ENCODE measurements at places on chromosomes 7 and 10. TPM values are rescaled to one million over a fixed set of nuclear protein-coding genes. Genes with fewer than 3 reads are reported as not detected.

DNA sequence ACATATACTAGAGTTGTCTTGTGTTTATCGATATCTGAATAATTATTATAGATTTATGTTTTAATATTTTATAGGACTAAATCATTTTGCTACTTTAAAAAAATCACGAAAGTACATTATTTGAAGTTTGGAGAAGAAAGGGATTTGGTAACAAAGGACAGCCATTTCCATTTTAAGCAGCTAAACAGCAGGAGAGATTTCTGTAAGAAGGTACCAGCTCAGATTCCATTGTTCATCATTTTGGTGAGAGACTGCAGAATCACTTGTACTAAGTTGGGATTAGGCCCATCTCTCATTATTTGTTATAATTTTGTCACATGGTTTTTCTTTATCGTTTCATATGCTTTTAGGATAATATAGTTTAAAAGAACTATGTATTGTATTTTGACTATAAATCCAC is 46.7 kb downstream of the PALS2 start:
- no peak for DNase-seq

- DNase-seq = no peak
Observed at GRCh38 chr7:104843198-104843597, 170.8 kb upstream of the KMT2E start.

GRCh38 chr7:154425271-154425670 is 373.1 kb downstream of the DPP6 start:
- DNase-seq = no peak

DNA sequence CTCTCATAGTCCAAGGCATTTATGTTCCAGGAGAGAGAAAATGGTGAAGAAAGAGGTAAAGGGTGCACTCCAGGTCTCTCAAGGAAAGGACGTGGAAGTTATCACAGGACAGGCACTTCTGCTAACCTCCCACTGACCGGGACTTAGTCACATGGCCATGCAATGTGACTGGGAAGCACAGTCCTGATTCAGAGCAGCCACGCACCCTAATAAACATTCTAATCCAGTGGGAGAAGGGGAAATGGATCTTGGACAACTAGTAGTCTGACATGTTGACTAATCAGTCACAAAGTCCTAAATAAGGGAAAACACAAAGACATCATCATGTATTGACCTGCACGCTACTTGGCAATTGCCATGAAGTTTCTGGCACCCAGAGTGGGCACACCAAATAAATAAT is 417.5 kb upstream of the ZMIZ1 start:
- no peak for DNase-seq

DNA sequence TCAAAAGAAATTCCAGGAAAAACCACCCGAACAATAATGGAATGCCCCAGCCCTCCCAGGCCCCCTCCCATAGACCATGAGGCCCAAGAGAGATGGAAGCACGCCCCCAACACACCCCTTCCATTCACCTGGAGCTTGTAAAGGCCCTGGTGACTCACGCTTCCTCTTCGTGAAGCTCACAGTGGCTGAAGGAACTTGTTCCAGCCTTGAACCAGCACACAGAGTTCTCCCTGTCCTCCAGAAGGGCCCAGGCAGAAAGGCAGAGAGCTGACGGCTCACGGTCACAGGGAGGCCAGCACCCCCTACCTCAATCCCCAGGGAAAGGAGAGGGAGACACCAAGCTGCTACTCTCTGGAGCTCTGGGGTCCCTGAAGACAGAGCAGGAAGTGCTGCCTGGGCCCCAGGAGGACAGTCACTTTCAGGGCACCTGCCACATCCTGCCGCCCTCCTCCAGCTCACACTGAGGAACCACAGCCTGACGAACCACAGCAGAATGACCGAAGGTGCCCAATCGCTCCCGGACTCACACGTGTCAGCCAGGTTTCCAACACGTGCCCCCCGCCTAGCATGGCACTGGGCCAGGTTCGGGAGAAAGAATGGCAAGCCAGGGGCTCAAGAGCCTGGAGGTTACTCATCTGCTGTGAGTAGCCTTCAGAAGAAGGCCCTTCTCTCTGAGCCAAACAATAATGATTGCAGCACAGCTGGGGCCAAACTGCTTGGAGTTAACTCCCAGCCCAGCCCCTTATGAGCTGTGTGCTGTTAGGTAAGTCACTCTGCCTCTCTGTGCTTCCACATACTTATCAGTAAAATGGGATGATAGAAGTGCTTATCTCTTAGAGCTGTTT is 52.8 kb downstream of the DLG5 start:
- DNase-seq = peak; percentile 20

- no peak for DNase-seq
Observed at GRCh38 chr7:2862831-2863361, 18.8 kb upstream of the GNA12 start.

Gene LRRN3
- total RNA-seq = 332 TPM

Gene LRRC18
- total RNA-seq = not detected

Gene APBB1IP
- 91.6 TPM for total RNA-seq

DNA sequence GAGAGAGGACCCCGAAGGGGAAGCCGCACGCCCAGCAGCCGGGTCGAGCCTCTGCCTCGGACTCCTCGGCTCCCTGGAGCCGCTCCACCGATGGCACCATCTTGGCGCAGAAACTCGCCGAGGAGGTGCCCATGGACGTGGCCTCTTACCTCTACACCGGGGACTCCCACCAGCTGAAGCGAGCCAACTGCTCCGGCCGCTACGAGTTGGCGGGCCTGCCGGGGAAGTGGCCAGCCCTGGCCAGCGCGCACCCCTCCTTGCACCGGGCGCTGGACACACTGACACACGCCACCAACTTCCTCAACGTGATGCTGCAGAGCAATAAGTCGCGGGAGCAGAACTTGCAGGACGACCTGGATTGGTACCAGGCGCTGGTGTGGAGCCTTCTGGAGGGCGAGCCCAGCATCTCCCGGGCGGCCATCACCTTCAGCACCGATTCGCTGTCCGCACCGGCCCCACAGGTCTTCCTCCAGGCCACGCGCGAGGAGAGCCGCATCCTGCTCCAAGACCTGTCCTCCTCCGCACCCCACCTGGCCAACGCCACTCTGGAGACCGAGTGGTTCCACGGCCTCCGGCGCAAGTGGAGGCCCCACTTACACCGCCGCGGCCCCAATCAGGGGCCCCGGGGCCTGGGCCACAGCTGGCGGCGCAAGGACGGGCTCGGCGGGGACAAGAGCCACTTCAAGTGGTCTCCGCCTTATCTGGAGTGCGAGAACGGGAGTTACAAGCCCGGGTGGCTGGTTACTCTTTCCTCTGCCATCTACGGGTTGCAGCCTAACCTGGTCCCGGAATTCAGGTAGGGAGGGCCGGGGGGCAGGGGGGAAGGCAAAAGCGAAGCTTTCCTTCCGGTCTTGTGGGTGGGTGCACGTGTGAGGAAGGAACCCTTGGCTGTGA is 973 bp downstream of the GPR158 start:
- no peak for DNase-seq

DNA sequence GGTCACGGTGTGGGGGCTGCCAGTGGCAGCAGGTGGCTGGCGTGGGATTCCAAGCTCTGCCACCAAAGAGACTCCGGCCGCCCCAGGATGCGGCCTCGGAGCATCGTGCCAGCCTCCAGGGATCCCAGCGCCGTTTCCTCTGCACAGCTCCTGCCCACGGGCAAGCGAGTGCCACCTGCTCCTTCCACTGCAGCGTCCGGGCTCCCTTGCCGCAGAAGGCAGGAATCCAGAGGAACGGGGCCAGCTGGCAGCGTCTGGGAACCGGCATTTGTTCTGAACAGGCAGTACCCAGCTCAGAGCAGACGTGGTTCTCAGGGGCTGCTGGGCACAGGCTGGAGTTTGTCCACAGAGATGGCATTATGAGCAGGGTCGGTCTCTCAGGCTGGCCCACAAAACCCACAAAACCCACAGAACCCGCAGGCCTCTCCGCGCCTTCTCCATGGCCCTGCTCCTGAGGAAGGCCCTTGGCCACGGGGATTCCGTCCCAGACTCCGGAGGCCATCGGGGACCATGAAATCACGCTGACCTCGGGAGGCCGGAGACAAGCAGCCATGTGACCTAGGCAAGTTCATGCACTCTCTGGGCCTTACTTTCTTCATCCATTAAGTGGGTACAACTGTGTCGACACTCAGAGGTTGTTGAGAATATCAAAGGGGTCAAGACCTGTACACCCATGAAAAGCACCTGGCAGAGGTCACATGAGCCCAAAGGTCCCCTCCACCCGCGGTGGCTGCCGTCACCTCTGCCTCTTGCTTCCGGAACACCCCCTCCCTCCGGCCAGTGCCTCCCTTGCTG is 72.1 kb upstream of the TNRC18 start:
- DNase-seq = no peak

- DNase-seq = no peak
Observed at GRCh38 chr7:89316584-89317251, 521.2 kb upstream of the TEX47 start.

DNA sequence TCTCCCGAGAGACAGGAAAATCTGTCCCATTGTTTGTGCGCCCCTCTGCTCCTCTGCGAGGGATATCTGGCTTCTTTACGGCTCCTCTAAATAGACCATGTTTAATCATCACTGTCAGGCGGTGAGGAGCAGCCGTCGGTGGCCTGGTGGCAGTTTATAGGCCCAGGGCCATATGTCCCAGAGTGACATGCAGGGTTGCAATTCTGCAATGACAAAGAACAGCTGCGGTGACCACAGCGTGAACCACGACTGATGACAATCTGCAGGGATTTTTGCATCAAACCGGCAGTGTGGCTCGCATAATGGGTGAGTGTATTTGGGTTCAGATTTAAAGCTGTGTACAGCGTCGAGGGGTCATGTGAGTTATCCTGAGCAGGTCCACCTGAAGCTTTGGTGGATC is 41.5 kb downstream of the GATA3 start:
- no peak for DNase-seq

DNA sequence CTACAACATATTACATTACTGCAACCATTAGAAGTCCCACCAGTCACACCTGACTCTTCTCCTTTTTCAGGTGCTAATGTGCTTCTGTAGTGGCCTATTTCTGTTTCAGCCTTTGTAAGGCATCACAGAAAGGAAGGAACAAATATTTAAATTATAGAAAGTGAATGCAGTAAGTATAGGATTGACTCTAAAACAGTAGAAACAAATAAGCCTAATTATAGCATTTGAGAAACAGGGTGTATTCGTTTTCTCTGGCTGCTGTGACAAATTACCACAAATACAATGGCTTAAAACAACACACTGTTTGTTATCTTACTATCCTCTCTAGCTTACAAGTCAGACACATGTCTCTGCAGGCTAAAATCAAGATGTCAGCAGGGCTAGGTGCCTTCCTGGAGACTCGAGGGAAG is 69.4 kb downstream of the CCSER2 start:
- DNase-seq = no peak

GRCh38 chr10:124535731-124536495 is 74.3 kb downstream of the LHPP start:
- DNase-seq = no peak

Gene ACTL6B
- not detected for total RNA-seq

- no peak for DNase-seq
Observed at GRCh38 chr7:22460363-22460988, 39.5 kb downstream of the STEAP1B start.

DNA sequence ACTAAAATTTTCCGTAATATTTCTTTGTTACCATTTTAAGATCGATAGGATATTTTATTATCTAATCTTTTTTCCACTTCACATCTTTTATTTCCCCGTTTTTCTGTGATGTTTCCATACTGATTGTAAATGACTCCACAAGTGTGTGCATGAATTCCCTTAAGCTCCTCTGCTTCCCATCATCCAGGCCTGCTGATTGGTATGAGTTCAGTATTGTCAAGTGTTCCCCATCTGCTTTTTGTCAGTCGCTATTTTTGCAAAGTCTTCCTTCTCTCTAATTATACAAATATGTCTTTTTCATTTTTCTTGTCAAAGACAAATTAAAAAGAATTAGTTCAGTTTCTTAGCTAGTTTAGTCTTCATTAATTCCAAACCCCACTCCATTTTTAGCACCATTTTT is 184.7 kb downstream of the EXOC4 start:
- DNase-seq = no peak

- no peak for DNase-seq
Observed at GRCh38 chr10:6482737-6483357, 97.2 kb downstream of the PRKCQ start.

- DNase-seq = no peak
Observed at GRCh38 chr10:80152820-80153219, 20.3 kb downstream of the PLAC9 start.

Gene FEZF1
- not detected for total RNA-seq

- no peak for DNase-seq
Observed at GRCh38 chr10:1128649-1129048, 72.5 kb downstream of the WDR37 start.

DNA sequence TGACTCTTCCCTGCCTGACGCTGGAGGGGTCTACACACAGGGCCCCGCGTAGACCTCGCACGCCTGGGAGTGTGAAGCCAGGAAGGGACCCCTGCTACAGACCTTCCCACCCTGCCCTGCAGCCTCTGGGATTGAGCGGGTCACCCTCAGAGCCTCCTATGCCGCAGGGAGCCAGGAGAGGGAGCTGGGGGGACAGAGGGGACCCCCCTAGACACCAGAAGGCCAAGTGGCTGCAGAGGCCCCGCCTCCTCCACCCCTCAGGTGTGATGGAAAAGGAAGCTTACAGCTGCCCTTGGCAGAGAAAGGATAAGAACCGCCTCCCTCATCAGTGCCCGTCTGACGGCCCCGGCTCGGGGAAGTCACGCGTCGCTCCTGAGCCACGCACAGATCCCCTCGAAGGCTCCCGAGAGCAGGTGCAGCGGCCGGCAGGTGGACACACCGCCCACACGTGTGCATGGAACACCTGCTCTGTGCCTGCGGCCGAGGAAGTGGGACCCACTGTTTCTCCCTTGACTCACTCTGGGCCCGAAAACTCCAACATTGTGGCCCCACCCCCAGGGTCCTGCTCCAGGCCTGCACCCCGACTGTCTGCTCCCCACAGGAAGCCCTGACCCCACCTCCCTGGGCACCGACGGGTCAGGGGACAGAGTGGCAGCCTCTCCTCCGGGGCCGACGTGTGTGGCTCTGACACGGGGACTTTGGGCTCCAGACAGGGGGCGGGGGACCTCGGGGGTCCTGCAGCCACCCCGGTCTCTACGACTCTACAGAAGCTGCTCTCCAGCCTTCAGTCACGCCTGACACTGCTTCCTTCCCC is 73.3 kb downstream of the MICALL2 start:
- no peak for DNase-seq

- no peak for DNase-seq
Observed at GRCh38 chr10:101029520-101030295, 1.2 kb downstream of the PDZD7 start.

DNA sequence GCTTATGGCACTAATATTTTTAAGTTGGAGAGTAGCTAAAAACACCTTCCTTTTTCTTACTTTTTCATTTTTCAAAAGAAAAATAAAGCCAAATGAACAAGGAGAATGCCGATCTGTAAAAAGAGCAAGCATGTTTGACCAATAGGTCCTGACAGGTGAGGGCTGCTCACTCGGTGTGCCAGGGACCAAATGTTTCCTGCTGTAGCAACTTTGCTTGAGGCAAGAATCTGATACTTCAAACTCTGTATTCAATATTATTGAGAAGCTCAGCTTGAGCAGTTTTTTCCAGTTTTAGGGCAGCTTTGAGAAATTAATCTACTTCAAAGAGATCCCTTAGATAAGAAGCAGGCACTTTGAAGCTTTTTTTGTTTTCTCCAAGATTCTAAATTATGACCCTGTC is 298.1 kb downstream of the BICC1 start:
- DNase-seq = no peak

Data from naive thymus-derived CD8-positive, alpha-beta T cell (primary cell).